ENCODE measurements at places on chromosomes 5 and 9. TPM values are rescaled to one million over a fixed set of nuclear protein-coding genes. Genes with fewer than 3 reads are reported as not detected.
A peak's percentile ranks its signal among the peaks of the same experiment; 100 is the strongest.

Gene SGCD
- total RNA-seq: not detected

Gene SH2D3C
- total RNA-seq: 25.1 TPM

Gene ENG
- 27.5 TPM for total RNA-seq

Gene SPINK6
- not detected for total RNA-seq

Gene C5orf58
- not detected for total RNA-seq

Gene ADGRD2
- not detected for total RNA-seq

DNA sequence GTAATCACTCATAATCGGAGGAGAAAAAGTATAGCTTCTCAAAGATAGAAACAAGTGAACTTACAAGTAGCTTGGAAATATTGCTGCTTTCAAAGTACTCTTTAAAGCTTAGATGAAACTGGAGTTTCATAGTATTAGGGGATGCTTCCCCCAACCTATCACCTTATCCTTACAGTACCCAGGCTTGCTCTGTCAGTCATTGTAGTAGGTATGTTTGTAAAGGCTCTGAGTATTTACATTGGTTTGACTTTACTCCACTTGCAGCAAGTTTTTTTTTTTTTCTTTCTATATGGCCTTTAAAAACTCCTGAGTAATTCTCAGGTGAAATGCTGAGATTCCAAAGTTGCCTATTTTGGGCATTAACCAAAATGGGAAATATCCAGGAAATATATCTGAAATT lies 84.8 kb downstream of the CD180 start:
- no peaks in the 10 kb centered on the region for H3K4me1 ChIP-seq
- H3K36me3 ChIP-seq: peaks cover 7% of the 10 kb centered on the region
- no peak overlapping the region for H3K27ac ChIP-seq
- DNase-seq: no peak
- no peaks in the 10 kb centered on the region for H3K27me3 ChIP-seq

GRCh38 chr5:161572914-161573313 lies 26.4 kb upstream of the GABRB2 start:
- no peaks in the 10 kb centered on the region for H3K36me3 ChIP-seq
- DNase-seq: no peak
- no peaks in the 10 kb centered on the region for H3K4me1 ChIP-seq
- H3K27me3 ChIP-seq: no peaks in the 10 kb centered on the region

DNA sequence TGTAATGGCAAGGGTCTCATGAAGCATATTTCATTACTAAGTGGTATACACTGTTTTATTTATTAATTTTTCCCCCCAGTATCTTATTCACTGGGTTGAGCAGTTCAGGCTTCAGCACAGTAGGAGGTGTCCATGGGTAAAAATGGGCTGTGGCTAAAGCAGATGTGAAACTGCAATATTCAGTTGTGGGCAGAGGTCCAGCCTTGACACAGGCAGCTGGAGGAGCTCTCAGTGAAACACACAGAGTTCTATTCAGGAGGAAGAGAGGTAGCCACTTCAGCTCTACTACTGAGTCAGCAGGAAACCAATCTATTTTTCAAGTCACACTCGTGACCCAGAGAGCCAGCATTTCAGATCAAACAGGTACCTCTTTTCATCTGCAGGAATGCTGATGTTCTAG lies 418.3 kb downstream of the CDH10 start:
- H3K36me3 ChIP-seq: no peaks in the 10 kb centered on the region
- no peak overlapping the region for H3K4me3 ChIP-seq
- no peaks in the 10 kb centered on the region for H3K4me1 ChIP-seq

- peaks cover 2% of the 10 kb centered on the region for H3K27me3 ChIP-seq
- H3K4me1 ChIP-seq: peaks cover 31% of the 10 kb centered on the region
- H3K36me3 ChIP-seq: no peaks in the 10 kb centered on the region
- DNase-seq: no peak
- no peak overlapping the region for H3K27ac ChIP-seq
Measured at GRCh38 chr9:99336005-99336404, 113.9 kb downstream of the SEC61B start.

DNA sequence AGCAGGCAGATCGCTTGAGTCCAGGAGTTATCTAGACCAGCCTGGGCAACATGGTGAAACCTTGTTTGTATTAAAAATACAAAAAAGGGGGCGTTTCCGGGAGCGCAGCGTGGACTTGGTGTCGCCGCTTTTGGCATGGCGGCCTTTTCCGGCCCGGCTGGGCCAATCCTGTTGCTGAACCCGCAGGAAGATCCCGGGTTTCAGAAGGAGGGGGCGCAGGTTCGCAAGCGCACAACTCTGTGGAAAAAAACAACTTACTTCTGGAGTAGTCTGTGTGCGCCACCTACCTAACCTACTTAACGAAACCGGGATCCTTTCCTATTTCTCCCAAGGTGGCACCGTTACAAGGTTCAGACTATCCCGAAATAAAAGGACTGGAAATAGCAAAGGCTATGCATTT lies 198.6 kb downstream of the MSX2 start:
- peaks cover 1% of the 10 kb centered on the region for H3K27me3 ChIP-seq
- H3K4me3 ChIP-seq: no peak overlapping the region
- DNase-seq: no peak
- no peaks in the 10 kb centered on the region for H3K36me3 ChIP-seq
- no peak overlapping the region for H3K27ac ChIP-seq

GRCh38 chr5:72799721-72800120 lies 16.7 kb upstream of the TNPO1 start:
- H3K36me3 ChIP-seq: no peaks in the 10 kb centered on the region
- H3K27me3 ChIP-seq: peaks cover 34% of the 10 kb centered on the region
- H3K4me3 ChIP-seq: no peak overlapping the region
- no peaks in the 10 kb centered on the region for H3K4me1 ChIP-seq
- no peak overlapping the region for H3K27ac ChIP-seq
- no peak for DNase-seq

DNA sequence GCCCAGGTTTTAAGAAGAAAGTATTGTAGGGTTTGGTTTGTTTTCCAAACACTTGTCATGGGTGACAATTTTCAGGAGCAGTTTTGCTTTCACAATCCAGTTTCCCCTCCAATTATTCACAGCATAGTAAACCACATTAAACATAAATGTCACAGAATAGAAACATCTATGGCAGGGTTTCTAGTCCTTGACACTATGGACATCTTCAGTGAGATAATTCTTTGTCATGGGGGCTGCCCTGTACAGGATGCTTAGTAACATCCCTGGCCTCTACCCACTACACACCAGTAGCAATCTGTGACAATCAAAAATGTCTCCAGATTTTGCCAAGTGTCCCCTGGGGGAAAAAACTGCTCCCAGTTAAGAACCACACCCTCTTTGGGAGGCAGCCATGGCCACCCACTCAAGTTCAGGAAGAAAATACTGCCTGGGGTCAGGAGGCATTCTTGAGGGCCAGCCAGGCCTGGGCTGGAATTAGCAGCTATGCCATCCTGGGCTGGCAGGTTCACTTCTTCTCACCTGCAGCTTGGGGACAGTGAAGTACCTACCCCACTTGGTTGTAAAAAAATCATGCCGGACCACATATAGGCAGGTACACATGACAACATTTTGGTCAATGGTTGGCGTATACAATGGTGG lies 116.3 kb downstream of the HSD17B3 start:
- peaks cover 2% of the 10 kb centered on the region for H3K4me1 ChIP-seq
- no peaks in the 10 kb centered on the region for H3K36me3 ChIP-seq
- H3K27me3 ChIP-seq: peaks cover 16% of the 10 kb centered on the region
- DNase-seq: no peak

DNA sequence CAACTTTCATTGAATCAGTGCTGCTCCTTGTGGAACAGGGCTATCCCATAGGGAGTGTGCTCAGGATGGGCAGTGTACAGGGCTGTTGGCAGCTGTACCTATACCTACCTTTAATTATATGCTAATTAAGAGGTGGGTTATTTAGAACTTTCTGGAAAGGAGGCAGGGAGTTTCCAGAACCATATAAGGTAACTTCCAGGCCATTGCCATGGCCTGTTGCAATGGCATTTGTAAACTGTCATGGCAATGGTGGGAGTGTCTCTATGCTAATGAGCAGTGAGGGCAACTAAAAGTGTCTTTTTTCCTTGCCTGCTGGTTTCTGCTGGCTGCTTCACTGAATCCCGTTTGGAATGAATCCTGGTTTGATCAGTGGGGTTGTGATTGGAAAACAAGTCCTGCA lies 2.3 kb upstream of the ARHGAP26 start:
- H3K4me1 ChIP-seq: peaks cover 25% of the 10 kb centered on the region
- no peak for DNase-seq
- no peak overlapping the region for H3K27ac ChIP-seq
- H3K4me3 ChIP-seq: no peak overlapping the region
- no peaks in the 10 kb centered on the region for H3K36me3 ChIP-seq
- H3K27me3 ChIP-seq: peaks cover 2% of the 10 kb centered on the region

DNA sequence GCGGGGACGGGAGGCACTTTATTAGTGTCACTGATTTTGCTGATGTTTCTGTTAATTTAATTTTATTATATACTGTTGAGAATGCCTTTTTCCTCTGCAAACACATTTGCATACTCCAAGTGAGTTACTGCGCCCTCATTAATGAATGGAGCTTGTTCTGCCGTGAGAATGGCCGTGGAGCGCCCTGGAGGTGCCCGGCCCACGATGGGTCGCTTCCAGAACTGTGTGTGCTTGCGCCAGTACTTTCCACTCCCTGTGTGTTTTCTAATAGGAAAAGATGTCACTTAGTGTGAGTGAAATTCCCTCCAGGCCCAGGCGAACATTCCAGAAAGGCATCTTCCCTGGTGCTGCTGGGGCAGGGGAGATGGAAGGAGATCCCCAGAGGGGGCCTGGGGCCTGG lies 30.1 kb downstream of the NDUFS6 start:
- DNase-seq: no peak
- H3K4me3 ChIP-seq: no peak overlapping the region
- H3K36me3 ChIP-seq: no peaks in the 10 kb centered on the region

DNA sequence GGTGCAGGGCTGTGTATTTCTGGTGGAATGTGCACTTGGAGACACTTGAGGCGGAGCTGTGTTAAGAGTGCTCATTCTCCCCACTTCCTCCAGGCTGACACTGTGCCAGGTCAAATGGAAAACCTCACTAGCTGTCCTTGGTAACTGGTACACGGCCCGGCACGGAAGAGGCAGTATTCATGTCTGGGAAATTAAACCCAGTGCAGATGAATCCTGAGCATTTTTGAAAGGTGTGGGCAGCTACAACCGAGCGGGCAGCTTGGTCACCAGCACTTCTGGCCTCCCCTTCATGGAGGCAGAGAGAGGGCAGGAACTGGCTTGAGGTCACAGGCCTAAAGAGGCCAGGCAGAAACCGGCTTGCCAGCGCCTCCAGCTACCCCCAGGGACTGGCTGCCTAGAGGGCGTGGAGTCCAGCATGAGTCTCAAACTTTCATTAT lies 1.6 kb downstream of the CLPTM1L start:
- H3K4me1 ChIP-seq: peaks cover 19% of the 10 kb centered on the region
- H3K36me3 ChIP-seq: peaks cover 39% of the 10 kb centered on the region
- peak overlapping the region; percentile 93 for H3K4me3 ChIP-seq
- no peak for DNase-seq
- H3K27me3 ChIP-seq: no peaks in the 10 kb centered on the region
- no peak overlapping the region for H3K27ac ChIP-seq

GRCh38 chr5:39117401-39117800 lies 43.2 kb upstream of the RICTOR start:
- DNase-seq: no peak
- H3K27me3 ChIP-seq: no peaks in the 10 kb centered on the region
- H3K4me3 ChIP-seq: no peak overlapping the region
- peaks cover 23% of the 10 kb centered on the region for H3K4me1 ChIP-seq

- H3K27ac ChIP-seq: no peak overlapping the region
- peaks cover 12% of the 10 kb centered on the region for H3K4me1 ChIP-seq
- no peaks in the 10 kb centered on the region for H3K27me3 ChIP-seq
- no peak overlapping the region for H3K4me3 ChIP-seq
Measured at GRCh38 chr5:169591636-169592035, 8.1 kb downstream of the SPDL1 start.

GRCh38 chr9:545480-545879 lies 296.0 kb upstream of the DMRT1 start:
- no peak overlapping the region for H3K4me3 ChIP-seq
- peaks cover 10% of the 10 kb centered on the region for H3K4me1 ChIP-seq

DNA sequence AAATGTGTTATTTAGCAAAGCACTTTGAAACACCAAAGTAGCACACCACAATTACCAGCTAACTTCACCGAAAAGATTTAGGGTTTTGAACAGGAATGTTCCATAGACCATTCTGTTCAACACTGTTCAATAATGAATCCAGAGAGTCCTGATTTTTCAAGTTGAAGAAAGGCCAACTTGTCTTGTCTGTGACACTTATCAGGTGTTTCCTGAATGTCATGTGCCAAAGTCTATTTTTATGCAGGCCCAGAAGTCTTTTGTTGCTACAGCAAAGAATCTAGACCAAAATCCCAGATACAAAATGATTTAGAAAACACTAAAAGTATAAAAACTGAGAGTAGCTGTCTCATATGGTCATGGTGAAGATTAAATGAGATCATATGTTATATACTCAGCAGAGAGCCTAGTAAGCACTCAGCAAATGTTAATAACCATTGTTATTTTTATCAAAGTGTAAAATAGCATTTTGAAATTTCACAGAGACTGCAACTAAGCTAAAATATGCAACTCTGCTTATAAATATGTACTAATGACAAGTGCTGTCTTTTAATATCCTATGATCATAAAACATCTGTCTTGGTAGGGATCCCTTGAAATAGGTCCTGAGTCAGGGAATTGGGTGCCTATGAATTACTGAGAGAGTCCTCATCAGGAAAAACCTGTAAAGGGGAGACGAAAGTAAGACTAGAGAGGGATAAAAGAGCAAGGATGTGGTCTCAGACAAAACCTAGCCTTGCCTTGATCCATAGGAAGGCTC lies 122.4 kb upstream of the SLC12A2 start:
- no peaks in the 10 kb centered on the region for H3K4me1 ChIP-seq
- H3K4me3 ChIP-seq: no peak overlapping the region
- no peak overlapping the region for H3K27ac ChIP-seq
- no peaks in the 10 kb centered on the region for H3K36me3 ChIP-seq
- DNase-seq: no peak

- DNase-seq: no peak
- no peaks in the 10 kb centered on the region for H3K36me3 ChIP-seq
- H3K27me3 ChIP-seq: no peaks in the 10 kb centered on the region
- H3K4me3 ChIP-seq: no peak overlapping the region
- no peaks in the 10 kb centered on the region for H3K4me1 ChIP-seq
Measured at GRCh38 chr9:102950346-102950745, 44.8 kb upstream of the CYLC2 start.

GRCh38 chr5:57405984-57406383 lies 76.6 kb downstream of the ACTBL2 start:
- no peak overlapping the region for H3K4me3 ChIP-seq
- DNase-seq: no peak
- H3K27ac ChIP-seq: no peak overlapping the region
- peaks cover 6% of the 10 kb centered on the region for H3K27me3 ChIP-seq
- H3K36me3 ChIP-seq: no peaks in the 10 kb centered on the region

- no peak for DNase-seq
- no peaks in the 10 kb centered on the region for H3K27me3 ChIP-seq
- H3K36me3 ChIP-seq: no peaks in the 10 kb centered on the region
- no peak overlapping the region for H3K27ac ChIP-seq
- H3K4me3 ChIP-seq: no peak overlapping the region
- H3K4me1 ChIP-seq: no peaks in the 10 kb centered on the region
Measured at GRCh38 chr5:106923409-106923808, 747.3 kb downstream of the EFNA5 start.

DNA sequence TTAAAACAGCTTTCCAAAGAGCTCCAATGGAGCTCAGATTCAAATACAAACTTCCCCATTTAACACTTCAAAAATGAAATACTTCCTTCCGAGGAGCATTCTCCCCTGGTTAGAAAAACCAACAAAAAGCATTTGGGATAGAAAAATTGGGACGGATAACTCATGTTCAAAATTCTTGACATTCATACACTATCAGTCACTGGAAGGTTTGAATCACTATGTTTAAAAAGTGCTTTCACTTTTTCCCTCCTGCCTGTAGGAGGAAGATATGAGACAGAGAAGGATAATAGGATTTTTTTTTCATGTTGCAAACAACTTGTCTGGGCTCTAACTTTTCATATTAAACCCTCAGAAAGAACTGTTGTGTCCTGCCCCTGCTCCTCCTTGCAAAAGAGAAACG lies 412.0 kb downstream of the ACTL7B start:
- no peak overlapping the region for H3K27ac ChIP-seq
- no peak overlapping the region for H3K4me3 ChIP-seq

All from activated T-helper 2 cell treated with anti-CD3 and anti-CD28 coated beads, Interferon-gamma antibody, Interleukin-2, Interleukin-4, amounts not matched to agents 10 μg/mL and 5 μg/mL and 100 μg/mL, durations not matched to agents 14 hours and 24 hours and 36 hours (primary cell).